ENCODE measurements at places on chromosomes 2 and 18. TPM values are rescaled to one million over a fixed set of nuclear protein-coding genes. Genes with fewer than 3 reads are reported as not detected.

DNA sequence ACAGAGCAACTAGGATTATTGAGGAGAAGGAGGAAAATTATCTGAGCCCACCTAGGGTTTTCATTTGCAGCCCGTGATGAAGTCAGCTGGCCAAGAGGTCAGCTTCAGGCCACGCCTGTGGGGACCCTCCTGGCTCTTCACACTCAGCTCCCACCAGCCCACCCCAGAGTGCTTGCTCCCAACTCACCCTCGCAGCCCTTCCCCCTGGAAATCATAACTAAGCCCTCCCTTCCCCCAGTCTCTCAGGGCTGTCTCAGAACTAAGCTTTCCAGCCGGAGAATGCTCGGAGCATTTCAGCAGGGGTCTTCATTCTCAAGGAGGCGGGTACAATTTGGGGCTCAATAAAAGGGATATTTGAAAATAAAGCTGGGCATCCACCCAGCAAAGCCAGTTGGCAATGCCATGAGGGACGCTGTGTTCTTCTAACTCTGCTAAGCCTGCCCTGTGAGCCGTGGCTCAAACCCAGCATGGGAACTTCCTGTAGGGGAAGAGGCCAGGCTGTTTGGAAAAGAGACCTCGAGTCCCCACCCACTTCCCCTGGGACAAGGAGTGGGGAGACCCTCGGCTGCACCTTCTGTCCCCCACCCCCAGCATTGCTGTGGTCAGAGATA is 194.9 kb downstream of the CTIF start:
- no peak for DNase-seq

The CLHC1 gene
- 3.3 TPM for total RNA-seq

DNA sequence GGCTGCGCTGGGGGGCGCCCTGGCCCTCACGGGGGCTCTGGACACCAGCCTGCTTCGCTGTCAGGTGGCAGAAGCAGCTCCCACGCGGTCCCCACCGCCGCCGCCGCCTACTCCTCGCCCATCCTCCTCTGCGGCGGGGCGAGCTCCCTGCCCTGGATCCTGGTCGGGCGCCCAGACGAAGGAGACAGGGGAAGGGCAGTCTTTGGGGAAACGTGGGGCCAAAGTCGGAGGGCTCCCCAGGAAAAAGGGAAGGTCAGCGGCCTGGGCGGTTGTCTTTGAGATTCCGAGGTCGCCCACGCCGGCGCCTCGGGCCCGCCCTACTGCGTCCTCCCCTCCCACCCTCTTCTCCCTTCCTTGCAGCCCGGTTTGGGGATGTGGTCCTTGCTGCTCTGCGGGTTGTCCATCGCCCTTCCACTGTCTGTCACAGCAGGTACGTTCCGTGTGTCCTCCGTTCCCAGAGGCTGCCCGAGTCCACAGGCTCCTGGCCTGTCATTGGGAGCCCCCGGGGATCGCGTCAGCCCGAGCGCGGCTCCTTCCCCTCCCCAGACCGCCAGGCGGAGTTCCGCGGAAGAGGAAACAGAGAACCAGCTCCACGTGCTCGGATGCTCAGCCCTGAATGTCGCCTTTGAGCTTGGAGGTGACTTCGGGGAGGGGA is 800 bp downstream of the IL1RL2 start:
- no peak for DNase-seq

The KLHL41 gene
- total RNA-seq: not detected

- DNase-seq: no peak
These were observed 195.2 kb downstream of the SLC8A1 start for GRCh38 chr2:40256649-40257048.

DNA sequence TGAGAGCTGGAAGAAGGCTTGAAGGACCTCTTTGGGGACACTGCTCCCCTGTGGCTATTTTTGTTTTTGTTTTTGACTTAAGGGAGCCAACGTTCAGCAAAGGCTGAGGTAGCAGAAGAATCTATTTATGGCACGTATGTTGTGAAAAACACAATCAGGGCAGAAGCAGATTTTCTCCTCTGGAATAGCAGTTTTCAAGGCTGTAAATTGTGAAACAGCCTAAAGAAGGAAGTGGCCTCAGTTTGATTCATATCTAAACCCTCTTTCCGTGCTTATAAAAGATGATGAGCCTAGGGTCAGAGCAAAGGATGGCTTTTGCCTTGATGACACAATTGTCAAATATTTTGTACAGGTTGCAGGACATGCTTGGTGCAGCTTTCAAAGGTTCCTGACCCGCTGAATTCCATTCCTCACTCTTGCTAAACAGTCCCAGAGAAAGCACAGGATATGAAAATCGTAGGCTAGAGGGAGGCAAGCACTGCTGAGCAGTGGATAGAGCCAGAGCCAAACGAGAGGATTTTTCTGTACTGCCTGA is 106.2 kb upstream of the DLX2 start:
- no peak for DNase-seq

- DNase-seq: no peak
These were observed 1229.0 kb upstream of the NRXN1 start for GRCh38 chr2:52260904-52261303.

DNA sequence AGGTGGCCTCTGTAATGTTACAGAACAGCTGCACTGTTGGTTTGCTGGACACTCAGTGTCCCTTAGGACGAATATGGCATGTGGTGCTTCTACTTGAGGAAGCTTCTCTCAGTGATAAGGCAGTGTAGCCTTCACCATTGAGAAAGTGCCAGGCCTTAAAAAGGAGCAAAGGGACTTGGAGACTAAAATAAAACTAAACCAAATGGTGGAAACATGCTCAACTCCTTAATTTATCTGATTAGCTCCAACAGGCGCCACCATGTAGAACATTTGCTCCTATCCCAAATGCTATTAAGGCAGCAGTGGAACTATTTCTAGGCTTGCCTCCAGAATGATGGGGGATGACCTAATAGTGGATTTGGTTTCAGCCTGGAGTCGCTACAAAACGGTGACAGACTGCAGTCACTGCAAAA is 77.5 kb upstream of the MYL1 start:
- DNase-seq: no peak

DNA sequence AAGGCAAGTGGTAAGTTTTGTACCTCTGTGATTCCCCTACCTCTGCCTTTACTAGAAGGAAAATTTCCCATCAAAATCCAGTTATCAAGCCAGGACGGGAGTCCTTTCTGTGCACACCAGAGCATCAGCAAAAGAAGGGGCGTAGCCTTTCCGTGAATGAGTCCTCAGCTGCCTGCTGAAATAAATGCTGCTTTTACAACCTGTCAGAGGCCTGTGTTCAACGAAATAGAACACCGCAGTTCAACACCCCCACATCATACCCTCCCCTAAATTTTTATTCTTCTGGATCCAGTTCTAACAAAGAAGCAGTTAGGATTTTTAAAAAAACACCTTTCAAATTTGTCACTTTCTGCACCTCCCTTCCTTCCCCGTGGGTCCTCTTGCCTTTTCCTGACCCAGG is 135.8 kb downstream of the SETBP1 start:
- no peak for DNase-seq

The SPATA3 gene
- not detected for total RNA-seq

GRCh38 chr2:24050041-24050979 is 769 bp downstream of the FKBP1B start:
- DNase-seq: no peak

GRCh38 chr2:82224301-82224940 is 1919.9 kb upstream of the LRRTM1 start:
- DNase-seq: no peak

- no peak for DNase-seq
These were observed 73.6 kb downstream of the ICA1L start for GRCh38 chr2:202797944-202798343.

The SLC14A1 gene
- total RNA-seq: not detected

The LOXL3 gene
- 0.81 TPM for total RNA-seq

DNA sequence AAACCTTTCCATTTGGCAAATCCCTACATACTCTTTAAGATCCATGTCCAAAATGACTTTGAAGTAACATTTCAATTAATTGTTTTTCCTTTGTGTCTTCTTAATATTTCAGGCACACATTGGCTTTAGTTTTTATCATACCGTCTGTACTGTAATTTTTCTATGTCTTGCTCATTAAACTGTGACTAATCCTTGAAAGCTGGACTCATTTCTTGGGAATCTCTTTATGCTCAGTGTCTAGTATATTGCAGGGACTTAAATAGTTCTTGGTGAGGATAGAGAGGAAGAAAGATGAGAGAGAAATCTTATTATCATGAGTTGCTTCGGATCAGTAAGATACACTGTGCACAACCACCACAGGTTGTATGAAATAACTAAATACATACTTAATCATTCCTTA is 448.3 kb upstream of the ST6GAL2 start:
- DNase-seq: no peak

The CAPN14 gene
- 1.6 TPM for total RNA-seq

DNA sequence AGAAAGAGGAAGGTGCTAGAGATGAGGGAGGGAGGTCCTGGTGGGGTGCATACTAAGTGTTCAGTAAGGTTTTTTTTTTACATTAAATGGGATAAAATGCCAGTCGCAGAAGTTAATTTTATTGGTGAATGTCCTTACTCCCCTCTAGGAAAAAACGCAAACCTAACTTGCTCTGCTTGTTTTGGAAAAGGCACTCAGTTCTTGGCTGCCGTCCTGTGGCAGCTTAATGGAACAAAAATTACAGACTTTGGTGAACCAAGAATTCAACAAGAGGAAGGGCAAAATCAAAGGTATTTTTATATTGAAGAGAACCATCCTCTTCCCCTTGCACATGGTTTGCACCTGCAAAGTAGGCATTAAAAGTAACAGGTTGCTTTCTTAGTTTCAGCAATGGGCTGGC is 12.7 kb upstream of the IL18R1 start:
- DNase-seq: no peak

The ALLC gene
- total RNA-seq: not detected

DNA sequence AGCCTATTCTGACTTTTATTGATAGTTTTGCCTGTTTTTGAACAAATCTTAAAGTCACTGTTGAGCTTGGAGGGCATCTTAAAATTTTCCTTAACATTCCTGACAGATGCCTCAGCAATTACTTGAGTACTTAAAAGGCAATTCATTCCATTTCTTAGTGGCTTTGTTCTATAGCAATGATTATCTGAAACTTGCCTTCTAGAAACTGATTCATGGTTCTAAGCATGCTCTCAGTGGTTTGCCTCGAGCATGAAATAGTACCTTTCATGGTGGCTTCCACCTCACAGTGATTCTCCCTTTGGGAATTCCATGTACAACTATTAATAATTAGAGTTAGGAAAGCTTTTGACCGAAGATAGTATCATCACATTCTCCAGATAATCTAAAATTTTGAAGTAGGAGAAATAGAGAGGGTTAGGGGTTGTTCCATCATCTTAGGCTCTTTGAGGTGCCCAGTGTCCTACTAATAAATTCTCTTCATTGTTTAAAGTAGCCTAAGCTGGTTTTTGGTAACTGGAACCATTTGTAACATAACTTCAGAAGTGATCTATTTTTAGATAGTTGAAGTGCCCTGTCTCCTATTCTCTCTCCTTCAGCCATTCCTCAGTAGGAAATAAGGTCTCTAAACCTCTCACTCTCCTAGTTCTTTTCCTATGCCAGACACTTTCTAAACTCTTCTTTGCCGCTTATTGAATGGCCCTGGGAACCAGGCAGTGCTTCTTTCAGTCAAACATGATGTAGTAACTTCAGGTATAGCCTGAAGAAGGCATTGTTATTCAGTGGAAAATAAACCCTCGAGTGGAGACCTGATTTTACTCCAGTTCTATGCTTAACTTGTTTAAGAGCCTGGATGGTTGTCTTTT is 156.1 kb downstream of the HAUS1 start:
- no peak for DNase-seq

- DNase-seq: no peak
These were observed 18.5 kb upstream of the EML6 start for GRCh38 chr2:54704688-54705605.

The RGPD6 gene
- total RNA-seq: 12.0 TPM

The SLC16A14 gene
- total RNA-seq: 5.5 TPM

GRCh38 chr2:221095356-221095755 is 476.7 kb downstream of the EPHA4 start:
- no peak for DNase-seq

DNA sequence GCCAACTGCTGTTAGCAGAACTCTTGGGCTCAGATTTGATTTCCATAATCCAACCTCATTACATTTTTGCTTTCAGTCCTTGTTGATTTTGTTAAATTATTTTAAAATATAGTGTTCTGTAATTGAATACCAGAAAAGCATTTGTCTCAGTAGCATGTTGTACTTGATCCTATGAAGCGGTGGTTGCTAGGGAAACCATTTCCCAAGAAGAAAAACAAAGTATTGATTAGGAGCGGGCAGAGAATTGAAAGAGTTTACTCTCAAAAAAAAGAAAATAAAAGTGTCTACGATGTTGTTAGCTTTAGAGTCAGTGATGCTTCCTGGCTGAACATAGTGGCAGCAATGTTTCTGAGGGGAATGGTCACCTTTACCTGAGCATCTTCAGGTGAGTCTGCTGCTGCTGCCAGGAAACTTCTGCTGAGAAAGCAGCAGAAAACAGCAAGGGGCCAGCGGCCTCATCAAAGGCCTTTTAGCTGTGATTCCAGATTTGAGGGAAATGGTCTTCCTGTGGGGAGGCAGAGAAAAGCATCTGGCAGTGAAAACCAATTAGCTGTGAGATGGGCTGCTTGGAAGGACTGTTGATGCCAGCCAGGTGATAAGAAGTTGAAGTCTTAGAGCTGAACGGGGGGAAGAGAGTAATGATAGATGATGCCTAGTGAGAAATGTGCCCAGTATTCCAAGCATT is 37.1 kb downstream of the CRIM1 start:
- DNase-seq: no peak

DNA sequence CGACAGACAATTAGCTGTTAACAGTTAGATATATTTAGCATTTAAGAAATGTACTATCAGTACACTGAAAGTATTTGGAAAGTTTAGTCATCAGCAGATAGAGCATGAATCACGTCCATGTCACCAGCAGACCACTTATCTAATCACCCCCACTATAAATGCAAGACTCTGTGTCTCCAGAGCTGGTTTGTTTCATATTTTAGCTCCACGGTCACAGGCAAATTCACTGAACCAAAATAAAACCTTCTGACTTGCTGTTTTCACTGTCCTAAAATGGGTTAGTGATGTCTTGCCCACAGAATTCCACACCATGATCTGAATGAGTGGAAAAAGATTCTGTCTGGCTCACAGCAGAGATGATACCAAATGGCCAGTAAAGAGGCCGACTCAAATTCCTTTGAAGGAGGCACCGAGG is 64.9 kb downstream of the CDH2 start:
- peak; percentile 62 for DNase-seq

GRCh38 chr2:181814057-181814491 is 77.5 kb upstream of the ITPRID2 start:
- peak; percentile 35 for DNase-seq
